RPMI7951 (cell line): ENCODE measurements at places on chromosomes 16 and 17.

- no peak for DNase-seq
Measured at GRCh38 chr16:84948851-84949610, 62.3 kb downstream of the ZDHHC7 start.

DNA sequence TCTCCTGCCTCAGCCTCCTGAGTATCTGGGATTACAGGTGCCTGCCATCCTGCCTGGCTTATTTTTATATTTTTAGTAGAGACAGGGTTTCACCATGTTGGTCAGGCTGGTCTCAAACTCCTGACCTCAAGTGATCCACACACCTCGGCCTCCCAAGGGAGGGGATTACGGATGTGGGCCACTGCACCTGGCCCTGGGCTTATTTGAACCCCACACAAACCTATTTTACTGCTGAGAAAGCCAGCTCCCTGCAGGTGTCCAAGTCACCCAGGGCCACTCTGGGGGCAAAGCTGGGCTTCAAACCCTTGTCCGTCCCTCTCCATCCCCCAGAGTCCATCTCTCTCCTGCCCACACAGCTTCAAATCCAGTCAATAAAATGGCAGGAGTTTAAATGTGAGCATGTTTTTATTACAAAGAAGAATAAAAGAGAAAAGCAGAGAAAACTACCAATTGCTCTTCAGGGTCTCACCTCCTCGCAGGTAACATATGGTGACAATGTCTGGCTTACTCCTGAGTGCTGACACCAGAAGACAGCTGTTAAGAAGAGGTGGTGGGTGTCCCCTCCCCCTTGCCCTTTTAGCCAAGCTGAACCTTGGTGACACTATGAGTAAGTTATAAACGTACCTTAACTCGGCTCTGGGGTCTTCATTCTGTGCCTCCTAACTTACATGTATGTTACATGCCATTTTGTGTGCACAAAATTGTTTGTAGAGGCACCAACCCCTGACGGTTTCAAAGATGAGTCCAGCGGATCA is 45.4 kb downstream of the LAT start:
- DNase-seq = no peak

- no peak for DNase-seq
Measured at GRCh38 chr16:86259499-86259898, 250.8 kb upstream of the FOXF1 start.

DNA sequence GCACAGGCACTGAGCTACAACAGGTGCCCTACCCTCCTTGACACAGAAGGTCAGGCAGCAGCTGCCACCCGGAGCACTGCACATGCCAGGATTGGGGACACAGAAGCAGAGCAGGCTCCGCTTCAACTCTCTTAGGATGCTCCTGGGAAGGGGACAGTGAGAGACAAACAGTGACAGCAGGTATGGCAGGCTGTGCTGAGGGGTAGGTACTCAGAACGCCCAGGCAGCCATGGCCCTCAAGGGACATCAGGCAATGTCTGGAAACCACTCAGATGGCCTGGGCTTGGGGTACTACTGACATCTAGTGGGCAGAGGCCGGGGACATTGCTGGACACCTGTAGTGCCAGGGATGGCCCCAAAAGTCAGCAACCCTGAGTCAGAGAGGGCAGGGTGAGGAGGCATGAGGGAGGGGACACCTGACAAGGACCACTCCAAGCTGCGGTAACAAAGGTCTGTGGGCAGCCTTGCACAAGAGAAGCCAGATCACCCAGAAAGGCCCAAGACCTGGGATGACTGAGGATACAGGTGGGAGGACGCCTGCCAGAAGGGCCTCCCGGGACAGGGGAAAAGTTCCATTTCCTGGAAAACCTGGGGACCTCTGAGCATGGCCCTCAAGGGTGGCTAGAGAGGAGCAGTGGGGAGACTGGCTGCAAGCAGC is 21.2 kb downstream of the PEMT start:
- peak; percentile 34 for DNase-seq

GRCh38 chr16:30445408-30446202 is at the start of gene SEPHS2:
Gene SEPHS2, minus strand, starts transcription at chr16:30445874. Its CDS starts 147 bp downstream, at chr16:30445727.
- DNase-seq = peak; percentile 97

- DNase-seq = no peak
Measured at GRCh38 chr17:52389632-52390031, 231.1 kb upstream of the CA10 start.

DNA sequence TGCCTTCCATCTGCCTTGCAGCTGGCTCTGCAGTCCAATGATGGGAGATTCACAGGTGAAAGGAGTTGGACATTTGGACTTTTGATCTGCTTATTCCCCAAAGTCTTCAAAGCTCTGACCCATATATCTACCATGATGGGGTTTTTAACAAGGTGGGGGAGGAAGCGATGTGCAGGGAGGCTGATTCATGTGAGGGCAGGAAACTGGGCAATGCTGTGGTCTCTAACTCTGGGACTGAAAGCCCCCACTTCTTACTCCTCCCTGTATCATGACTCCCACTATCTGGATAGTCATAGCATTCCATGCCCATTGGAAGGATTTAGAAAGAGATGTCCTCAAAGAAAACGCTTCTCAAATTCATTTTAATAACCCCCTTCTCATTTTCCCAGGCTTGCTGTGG is 16.3 kb downstream of the HOXB1 start:
- DNase-seq = no peak

- DNase-seq = no peak
Measured at GRCh38 chr17:37276475-37276874, 99.3 kb upstream of the C17orf78 start.

DNA sequence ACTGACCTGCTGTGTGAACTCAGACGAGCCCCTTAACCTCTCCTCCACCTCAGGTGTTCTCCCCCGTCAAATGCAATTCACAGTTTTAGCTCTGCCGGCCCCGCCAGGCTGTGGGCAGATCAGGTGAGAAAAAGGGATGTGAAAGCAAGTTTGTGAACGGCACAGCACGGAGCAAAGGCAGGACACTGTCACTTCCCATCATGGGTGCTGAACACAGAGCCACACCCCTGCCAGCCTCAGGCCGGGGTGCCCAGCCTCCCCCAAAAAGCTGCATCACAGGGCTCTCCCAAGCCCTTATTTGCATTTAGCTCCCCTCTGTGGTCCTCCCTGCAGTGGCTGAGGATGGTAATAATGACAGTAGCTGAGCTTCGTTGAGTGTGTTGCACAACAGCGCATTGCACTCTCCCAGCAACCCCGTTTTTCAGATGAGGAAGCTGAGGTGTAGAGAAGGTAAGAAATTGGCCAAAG is 88.8 kb upstream of the TNRC6C start:
- DNase-seq = no peak

- peak; percentile 2 for DNase-seq
Measured at GRCh38 chr16:24178496-24178895, 77.6 kb upstream of the CACNG3 start.

DNA sequence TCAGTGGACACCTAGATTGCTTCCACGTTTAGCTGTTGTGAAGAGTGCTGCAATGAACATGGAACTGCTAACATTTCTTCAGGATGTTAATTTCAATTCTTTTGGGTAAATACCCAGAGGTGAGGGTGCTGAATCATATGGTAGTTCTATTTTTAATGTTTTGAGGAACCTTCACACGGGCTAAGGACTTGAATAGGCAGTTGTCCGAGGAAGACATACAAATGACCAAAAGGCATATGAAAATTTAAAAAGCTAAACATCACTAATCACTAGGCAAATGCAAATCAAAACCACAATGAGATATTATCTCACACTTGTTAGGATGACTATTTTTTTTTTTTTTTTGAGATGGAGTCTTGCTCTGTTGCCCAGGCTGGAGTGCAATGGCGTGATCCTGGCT is 173.3 kb downstream of the PRKCB start:
- no peak for DNase-seq

DNA sequence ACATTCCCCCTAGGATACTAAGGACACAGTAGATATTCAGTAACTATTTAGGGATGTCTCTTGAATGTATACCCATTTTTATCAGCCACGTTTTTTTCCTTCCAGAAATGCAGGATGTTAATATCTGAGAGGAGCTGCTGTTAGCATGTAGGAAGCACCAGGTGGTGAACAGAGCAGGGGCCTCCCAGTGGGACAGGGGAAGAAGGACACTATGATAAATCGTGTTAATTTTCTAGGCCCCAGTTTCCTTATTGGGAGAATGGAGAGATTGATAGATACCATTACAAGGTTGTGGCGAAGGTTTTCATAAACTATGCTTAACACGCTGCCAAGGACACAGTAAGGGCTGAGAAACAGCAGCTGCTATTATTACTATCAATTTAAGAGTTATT is 45.4 kb downstream of the PRSS54 start:
- no peak for DNase-seq

- DNase-seq = peak; percentile 62
Measured at GRCh38 chr17:16215965-16216316, 607 bp upstream of the NCOR1 start.

DNA sequence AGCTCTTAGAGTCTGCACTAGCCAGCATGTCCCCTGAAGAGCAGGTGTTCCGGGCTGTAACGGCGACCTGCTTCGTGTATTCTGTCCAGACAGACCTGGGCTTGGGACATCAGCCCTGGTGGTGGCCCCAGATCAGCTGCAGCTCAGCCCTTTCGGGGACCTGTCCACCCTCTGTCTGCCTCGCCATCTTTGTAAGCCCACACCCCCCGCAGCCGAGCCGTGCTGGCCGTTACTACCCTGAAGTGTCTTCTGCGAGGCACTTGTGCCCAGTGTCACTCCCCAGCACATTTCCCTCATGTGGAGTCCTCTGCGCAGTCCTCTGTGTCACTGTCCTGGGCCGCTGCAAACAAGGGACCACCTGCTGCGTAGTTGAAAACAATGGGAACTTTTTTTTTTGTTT is 10.4 kb downstream of the CARD14 start:
- no peak for DNase-seq

DNA sequence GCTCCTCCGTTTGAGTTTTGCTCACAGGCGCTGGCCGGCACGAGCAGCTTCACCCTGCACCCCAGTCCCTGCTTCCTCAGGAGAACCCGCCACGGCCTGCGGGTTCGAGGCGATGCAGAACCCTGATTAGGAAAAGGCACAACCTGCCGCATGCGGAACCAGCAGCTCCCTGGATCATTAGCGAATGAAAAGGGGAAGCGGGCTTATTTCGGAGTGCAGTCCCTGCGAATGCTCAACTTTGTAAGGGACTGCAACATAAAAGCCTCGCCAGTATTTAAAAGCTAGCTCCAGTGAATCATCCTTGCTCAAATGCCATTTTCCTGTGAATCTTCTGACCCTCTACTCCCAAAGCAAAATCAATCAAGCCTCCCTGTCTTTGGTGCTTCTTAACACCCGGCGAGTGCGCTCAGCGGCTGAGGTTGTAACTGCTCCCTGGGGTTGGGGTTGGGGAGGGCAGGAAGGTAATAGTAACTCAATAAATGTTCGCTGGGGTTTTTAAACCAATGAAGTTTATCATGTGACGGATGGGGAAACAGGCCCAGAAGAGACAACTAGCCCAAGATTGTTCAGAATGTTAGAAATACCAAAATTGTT is 678 bp upstream of the AKAP10 start:
- DNase-seq = no peak

DNA sequence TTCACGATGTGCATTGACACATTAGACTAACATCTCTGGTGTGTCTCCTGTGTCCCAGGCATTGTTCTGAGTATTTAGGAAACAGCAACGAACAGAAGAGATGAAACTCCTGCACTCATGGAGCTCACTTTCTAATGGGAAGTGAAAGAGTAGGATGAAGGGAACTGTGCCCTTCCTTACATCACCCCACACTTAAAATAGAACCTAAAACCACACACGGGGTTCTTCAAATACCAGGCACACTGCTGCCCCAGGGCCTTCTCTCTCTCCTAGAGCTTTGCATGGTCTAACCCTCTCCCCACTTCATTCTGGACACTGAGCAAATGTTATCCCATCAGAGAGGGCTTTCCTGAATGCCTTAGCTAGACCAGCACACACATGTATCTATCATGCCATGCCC is 33.7 kb downstream of the TRIM25 start:
- no peak for DNase-seq

DNA sequence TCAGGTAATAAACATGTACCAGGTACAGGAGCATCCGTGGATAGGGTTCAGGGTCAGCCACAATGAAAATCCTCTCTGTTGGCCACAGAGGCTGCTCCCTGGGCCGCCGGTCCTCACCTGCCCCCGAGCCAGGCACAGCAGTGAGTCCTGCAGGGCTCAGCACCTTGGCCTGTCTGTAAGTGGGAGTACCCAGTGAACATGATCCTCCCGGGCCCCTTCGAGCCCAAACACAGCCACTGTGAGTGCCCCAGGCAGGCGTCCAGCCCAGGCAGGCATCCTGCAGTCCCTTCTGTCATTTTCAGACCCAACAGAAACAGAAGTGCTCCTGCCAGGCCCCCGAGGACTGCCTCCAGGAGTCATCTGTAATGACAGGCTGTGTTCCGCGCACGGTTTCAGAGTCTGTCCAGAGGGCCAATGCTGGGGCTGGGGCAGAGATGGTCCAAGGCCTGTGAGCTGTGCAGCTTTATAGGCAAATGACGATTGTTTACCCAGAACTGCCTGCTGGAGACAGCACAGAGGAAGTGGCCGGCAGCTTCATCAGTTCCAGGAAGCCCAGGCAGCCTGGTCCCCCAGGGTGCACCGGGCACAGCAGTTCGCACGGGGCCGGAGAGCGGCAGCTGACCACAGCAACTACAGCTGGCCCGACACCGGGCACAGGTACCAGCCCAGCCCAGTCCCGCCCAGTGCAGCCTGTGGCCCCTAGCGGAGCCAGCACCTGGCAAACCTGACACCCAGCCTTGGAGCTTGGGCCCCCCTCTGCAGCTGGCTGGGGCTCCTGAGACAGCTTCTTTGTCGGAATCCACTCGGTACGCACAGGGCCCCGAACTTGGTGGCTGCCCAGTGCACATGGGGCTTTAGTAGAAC is 13.2 kb downstream of the SLC7A5 start:
- peak; percentile 37 for DNase-seq

GRCh38 chr16:30947859-30948666 is 805 bp upstream of the ORAI3 start:
- DNase-seq = peak; percentile 96

- DNase-seq = no peak
Measured at GRCh38 chr16:23898682-23899430, 63.1 kb downstream of the PRKCB start.

DNA sequence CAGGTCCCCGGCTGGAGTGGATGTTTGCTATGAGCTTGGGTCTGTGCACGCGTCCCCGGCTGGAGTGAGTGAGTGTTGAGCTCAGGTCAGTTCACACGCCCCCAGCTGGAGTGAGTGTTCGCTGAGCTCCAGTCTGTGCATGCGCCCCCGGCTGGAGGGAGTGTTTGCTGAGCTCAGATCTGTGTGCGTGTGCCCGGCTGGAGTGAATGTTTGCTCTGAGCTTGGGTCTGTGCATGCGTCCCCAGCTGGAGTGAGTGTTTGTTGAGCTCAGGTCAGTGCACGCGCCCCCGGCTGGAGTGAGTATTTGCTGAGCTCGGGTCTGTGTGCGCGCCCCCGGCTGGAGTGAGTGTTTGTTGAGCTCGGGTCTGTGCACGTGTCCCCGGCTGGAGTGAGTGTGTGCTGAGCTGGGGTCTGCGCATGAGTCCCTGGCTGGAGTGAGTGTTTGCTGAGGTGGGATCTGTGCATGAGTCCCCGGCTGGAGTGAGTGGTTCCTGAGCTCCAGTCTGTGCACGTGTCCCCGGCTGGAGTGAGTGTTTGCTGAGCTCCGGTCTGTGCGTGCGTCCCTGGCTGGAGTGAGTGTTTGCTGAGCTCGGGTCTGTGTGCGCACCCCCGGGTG is 284.2 kb downstream of the SNX29 start:
- no peak for DNase-seq

- DNase-seq = no peak
Measured at GRCh38 chr17:1160591-1161390, 19.0 kb downstream of the ABR start.
